ENCODE measurements at places on chromosomes 13 and 19. TPM values are rescaled to one million over a fixed set of nuclear protein-coding genes. Genes with fewer than 3 reads are reported as not detected.

ZNF253 gene
- total RNA-seq, result 4.2 TPM

NCLN gene
- 74.6 TPM for total RNA-seq

SLC7A9 gene
- not detected for total RNA-seq

- DNase-seq, result no peak
Measured at GRCh38 chr13:92255526-92255925, 857.1 kb downstream of the GPC5 start.

- DNase-seq, result no peak
Measured at GRCh38 chr19:4136680-4137088, 12.8 kb upstream of the MAP2K2 start.

- no peak for DNase-seq
Measured at GRCh38 chr13:110676595-110677587, 29.0 kb downstream of the CARS2 start.

GRCh38 chr13:95335667-95336066, 34.4 kb upstream of the ABCC4 start:
- DNase-seq, result peak; percentile 67

DNA sequence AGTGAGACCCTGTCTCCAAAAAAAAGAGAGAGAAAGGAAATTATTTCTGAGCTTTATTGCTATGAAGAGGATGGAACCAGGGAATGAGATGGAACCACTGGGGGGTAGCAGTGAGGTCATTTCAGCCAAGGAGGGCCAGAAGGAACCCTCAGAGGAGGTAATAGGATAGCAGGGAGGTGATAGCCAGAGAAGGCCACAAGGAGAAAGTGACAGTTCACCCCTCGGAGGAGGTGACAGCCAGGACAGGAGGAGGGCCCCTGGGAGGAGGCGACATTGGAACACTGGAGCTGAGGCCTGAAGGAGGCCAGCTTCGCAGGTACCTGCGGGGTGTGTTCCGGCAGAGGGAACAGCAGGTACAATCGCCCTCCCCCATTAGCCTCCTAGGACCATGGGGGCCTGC, 675 bp upstream of the PGPEP1 start:
- DNase-seq, result peak; percentile 55

All from A172 (cell line).